ENCODE measurements at places on chromosomes 13 and 19.

DNA sequence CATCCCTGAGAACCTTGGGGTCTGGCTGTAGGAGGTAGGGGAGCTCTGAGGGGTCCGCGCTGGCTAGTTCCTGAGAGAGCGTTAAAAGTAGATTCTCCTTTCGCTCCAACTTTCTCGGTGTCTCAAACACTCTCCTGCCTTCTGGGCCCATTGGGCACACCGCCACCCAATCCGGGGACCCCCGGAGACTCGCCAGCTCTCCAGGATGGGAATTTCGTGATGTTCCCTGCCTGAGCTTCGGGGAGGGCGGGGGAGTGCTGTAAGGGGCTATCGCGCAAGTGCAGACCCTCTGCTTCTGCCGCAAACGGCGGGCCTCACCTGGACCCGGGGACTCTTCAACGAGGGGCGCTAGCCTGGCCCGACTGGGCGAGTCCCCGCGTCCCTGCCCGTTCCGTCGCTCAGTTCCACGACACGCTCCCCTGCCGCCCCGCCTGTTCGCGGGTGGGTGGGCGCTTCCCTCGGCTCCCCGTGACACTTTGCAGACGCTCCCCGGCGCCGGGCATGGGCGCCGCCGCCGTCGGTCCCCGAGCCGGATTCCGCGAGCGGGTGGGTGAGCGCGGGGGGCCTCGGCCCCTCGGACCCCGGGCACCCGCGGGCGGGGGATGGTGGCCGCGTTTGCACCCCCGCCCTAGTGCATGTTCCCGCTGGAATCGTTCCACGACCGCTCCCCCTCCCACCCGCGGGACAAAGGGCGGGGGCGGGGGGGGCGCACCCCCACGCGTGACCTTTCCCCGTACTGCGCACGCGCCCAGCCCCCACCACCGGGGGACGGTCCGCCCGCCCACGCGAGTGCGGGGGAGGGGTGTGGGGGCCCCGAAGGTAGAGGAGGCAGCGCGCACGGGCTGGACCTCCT, at the start of gene CCDC106:
CCDC106 (plus strand) TSS at position 481 of the 853 bp plus-strand sequence. CDS start 835 bp downstream, outside the sequence.
- H3K4me1 ChIP-seq = peaks cover 59% of the 10 kb centered on the region
- DNase-seq = peak; percentile 49
- H3K27me3 ChIP-seq = no peaks in the 10 kb centered on the region
- peaks cover 44% of the 10 kb centered on the region for H3K36me3 ChIP-seq

DNA sequence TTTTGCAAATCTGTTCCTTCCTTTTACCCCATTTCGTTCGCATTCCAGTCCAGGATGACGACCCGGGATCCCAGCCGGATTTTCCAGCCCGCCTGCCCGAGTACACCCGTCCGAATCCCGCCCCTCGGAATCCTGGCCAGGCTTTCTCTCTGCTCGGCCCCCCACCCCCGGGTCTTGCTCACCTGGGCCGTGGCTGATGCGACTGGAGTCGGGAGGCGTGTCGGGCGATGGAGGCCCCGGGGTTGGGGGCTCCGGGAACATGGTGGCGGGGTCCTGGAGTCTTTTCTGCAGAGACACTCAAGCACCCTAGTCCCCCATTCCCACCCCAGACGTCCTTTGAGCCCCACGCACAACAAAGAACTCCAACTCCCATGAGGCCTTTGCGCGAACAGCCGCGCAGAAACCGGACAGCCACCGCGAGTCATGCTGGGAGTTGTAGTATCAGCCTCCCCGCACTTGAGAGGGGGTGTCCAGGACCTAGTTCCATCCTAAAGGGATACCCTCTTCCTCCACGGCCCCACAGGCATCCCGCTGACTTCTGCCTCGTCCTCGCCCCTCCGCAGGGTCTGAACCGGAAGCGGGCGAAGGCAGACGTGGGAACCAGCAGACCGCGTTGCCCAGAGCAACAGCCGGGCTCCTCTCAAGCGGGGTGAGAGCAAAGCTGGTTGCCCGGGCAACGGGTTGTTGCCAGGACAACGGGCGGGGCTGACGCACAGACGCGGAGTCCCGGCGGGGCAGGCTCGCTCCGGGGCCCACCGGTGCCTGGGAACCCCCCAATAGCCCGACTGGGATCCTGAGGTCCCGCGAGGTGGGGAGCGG, 1.1 kb downstream of the SYT5 start:
- H3K27ac ChIP-seq = no peak overlapping the region
- peaks cover 22% of the 10 kb centered on the region for H3K4me1 ChIP-seq
- no peaks in the 10 kb centered on the region for H3K36me3 ChIP-seq
- peaks cover 66% of the 10 kb centered on the region for H3K27me3 ChIP-seq
- DNase-seq = peak; percentile 97
- H3K4me3 ChIP-seq = peak overlapping the region; percentile 64

DNA sequence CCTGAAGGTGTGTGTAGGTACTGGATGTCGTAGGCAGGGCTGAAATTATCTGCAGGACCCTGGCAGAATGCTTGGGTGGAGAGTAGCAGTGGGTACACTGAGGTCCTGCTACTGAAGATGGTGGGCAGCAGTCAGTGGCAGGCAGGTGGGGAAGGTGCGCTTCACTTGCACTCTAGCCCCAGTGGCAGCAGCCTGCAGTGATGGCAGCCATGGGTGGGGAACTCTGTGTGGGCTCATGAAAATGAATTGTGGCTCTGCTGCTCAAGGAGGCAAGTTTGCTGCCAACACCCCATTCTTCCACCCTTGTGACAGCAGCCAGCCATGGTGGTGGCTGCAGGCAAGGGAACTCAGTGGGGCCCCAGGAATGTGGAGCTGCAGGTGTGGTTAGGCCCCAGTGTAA, 1242.7 kb upstream of the MIR17HG start:
- no peak overlapping the region for H3K27ac ChIP-seq
- H3K36me3 ChIP-seq = peaks cover 2% of the 10 kb centered on the region
- H3K4me3 ChIP-seq = no peak overlapping the region
- H3K4me1 ChIP-seq = no peaks in the 10 kb centered on the region

DNA sequence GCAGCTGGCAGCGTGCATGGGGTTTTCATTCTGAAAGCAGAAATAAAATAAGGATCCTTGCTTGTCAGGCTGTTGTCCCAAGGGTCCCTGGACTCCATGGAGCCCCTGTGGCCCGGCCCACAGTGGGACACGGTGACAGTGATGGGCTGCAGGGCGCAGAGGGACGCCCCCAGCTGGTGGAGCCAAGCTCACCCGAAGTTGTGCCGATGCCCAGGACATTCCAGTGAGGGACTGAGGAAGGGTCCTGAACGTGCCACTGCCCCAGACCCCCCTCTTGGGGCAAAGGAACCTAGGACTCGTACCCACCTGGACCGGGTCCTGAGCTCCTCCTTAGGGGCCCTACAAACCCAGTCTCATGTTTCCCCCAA, 35.0 kb downstream of the MYO9B start:
- peak overlapping the region; percentile 30 for H3K27ac ChIP-seq
- no peaks in the 10 kb centered on the region for H3K27me3 ChIP-seq
- no peak for DNase-seq

- no peak for DNase-seq
- no peaks in the 10 kb centered on the region for H3K27me3 ChIP-seq
- H3K4me1 ChIP-seq = no peaks in the 10 kb centered on the region
- no peak overlapping the region for H3K27ac ChIP-seq
- H3K36me3 ChIP-seq = no peaks in the 10 kb centered on the region
- no peak overlapping the region for H3K4me3 ChIP-seq
Observed at GRCh38 chr13:82681535-82681934, 1200.7 kb downstream of the SLITRK1 start.
